ENCODE measurements at places on chromosomes 2 and 18. TPM values are rescaled to one million over a fixed set of nuclear protein-coding genes. Genes with fewer than 3 reads are reported as not detected.

The GPR75 gene
- total RNA-seq: 3.9 TPM

The VWC2L gene
- not detected for total RNA-seq

The ZNF396 gene
- total RNA-seq: 0.29 TPM

The QPCT gene
- total RNA-seq: 7.5 TPM

The CKAP2L gene
- 12.2 TPM for total RNA-seq

The TACR1 gene
- not detected for total RNA-seq

The TPO gene
- not detected for total RNA-seq

The HOXD10 gene
- total RNA-seq: 2.2 TPM

The RNASEH1 gene
- 42.8 TPM for total RNA-seq

The NT5C1B gene
- total RNA-seq: not detected

The ATP6V1C2 gene
- total RNA-seq: under 0.01 TPM

The DSC2 gene
- not detected for total RNA-seq

The SLC30A3 gene
- 11.8 TPM for total RNA-seq

The PROKR1 gene
- total RNA-seq: not detected

The IL36A gene
- total RNA-seq: not detected

The SLC8A1 gene
- total RNA-seq: 2.3 TPM

The TFPI gene
- 693 TPM for total RNA-seq

Measured in vein endothelial cell (primary cell).